ENCODE measurements at places on chromosomes 2 and 18. TPM values are rescaled to one million over a fixed set of nuclear protein-coding genes. Genes with fewer than 3 reads are reported as not detected.

DNA sequence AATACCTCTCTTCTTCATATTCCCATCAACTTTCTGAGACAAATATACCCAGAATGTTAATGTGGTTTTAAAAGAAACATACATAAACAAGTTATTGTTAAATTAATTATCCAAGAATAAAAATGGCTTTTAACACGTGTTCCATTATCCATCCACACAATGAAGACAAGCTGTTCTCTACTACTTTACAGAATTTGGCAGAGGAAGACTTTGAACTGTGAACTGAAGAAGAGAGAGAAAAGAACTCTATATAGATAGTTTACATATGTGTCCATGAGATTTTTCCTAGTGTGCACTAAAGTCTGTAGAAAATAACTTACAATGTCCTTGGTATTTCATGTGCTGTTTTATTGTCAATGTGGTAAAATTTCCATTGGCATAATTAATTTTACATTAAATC, 207.0 kb upstream of the COL3A1 start:
- no peak for DNase-seq

DNA sequence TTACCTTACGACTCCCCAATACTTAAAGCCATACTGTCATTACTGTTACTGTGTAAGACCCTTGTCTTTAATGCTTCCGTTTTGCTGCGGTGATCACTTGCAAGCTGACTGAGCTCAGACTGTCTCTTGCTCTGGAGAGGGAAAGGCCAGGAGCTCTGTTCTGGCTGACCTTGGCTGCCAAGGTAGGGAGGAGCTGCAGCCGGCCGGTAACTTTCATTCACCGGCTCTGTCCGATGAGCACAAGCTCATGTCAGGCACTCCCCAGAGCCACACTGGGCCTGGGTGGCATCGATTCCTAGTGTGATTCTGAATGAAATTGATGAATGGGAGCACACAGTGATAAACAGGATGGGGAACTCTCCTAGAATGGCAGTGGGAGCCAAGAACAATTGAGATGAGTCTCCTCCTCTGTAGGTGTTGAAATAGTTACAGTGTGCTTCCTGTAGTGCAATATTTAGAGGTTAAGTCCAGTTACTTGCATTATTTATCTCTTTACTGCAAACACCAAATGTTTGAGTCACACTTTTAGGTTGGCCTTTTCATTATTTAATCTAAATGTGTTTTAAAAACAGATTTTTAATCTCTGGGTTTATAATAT, 100.9 kb downstream of the ATP9B start:
- DNase-seq: no peak

Gene DYNAP
- not detected for polyA plus RNA-seq

DNA sequence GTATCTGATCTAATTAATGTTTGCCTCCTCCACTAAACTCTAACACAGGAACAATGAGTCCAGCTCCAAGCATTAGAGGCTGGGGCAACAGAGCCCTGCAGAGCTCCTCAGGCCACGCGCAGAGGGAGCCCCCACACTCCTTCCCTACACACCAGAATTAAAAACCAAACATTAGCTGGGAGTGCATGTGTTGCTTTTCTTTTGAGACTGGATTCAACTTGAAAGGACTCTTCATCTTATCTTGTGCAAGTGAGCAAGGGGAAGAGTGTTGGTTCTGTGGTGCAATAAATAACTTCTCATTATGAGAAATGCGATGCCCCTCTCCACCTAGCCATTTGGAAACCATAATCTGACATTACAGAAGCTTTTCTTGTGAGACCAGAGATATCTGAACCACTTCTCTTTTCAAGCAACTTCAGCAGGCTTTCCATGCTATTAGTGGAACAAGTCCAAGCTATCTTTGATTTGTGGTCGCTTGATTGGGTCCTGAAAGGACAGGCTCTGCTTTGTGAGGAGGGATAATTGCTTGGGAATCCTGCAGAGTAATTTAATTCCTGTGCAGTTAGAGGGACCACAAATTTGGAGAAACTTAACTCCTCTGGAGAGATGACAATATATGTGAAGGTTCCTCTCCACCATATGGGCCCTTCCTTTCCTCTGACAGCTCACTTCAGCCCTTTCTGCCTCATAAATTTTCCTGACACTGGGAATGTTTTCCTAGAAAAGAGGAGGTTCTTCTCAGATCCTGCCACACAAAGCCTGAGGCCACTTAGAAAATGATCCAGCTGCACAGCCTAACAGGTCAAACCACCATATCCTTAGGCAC, 112.5 kb downstream of the ATL2 start:
- no peak for DNase-seq

DNA sequence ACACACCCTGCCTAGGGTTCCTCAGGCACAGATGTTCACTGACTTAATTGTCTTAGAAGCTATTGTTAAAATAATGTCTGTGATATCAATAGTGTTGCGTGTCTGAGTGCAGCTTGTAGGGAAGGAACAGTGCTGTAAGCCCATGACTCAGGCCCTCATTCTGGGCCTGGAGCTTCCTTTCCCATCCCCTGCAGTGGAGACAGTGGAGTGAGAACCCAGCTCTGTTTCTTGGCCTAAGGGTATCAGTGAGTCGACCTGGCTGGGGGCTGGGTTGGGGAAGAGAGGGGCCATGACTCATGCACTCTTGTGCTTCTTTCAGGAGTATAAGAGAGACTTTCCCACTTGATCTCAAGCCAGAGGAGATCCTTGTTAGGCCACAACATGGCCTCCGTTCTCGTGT, 106.8 kb downstream of the HRH4 start:
- no peak for DNase-seq
